ENCODE measurements at places on chromosomes 1 and 21.

GRCh38 chr1:25090707-25091422 lies 141.4 kb downstream of the SYF2 start:
- no peak for DNase-seq

- DNase-seq: peak; percentile 66
Observed at GRCh38 chr1:1079408-1080121, 5.5 kb upstream of the RNF223 start.

DNA sequence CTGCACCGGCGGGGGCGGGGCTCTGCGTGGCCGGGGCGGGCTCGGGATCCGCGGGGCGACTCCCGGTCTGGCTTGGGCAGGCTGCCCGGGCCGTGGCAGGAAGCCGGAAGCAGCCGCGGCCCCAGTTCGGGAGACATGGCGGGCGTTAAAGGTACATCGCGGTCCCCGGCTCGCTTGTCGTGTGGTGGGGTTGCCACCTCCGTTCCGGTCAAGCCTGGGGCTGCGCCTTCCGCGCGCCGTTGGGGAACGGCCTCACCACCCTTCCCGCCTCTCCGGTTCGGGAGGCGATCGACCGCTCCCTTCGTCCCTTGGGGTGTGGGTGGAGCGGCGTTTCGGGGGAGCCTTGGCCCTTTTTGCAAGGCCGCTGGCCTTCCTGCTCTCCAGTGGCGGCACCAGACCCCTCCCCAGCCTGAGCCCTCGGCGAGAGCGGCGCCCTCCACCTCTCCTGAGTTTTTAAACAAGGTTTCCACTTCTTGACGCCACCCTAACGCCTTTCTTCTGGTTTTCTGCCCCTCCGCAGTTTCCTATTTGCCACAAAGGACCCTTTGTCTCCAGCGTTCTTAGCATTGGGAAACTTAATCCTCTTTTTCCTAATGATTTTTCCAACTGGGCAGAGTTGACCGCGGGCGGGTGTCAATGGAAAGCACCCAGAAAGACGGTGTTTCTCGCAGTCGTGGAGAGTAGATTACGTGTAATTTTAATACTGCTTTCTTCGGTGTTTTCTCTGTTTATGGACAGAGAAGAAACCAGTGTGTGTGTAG lies at the start of the genes LEPR and LEPROT:
TSS of gene LEPR (plus strand) at position 79 of the 761 bp plus-strand sequence. CDS start 144,898 bp downstream, outside the sequence.
TSS of gene LEPROT (plus strand) at position 79 of the 761 bp plus-strand sequence. CDS start at position 136, 57 bp downstream.
- peak; percentile 40 for DNase-seq

- no peak for DNase-seq
Observed at GRCh38 chr1:238672262-238672661, 714.1 kb upstream of the CHRM3 start.

GRCh38 chr1:51518586-51519047 lies 449 bp downstream of the EPS15 start:
- DNase-seq: peak; percentile 38

DNA sequence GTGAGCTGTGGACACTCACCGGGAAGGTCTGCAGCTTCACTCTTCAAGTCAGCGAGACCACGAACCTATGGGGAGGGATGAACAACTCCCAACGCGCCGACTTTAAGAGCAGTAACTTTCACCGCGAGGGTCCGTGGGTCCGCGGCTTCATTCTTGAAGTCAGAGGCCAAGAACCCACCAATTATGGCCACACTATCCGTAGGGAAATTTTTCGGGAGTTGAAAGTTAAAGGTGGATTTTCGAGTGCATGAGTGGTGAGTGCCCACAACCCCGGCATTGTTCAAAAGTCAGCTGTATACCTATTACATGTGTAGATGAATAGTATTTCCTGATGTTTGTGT lies 19.7 kb downstream of the EXOC8 start:
- DNase-seq: no peak

GRCh38 chr1:197910120-197910991 lies 6.8 kb upstream of the LHX9 start:
- DNase-seq: no peak

DNA sequence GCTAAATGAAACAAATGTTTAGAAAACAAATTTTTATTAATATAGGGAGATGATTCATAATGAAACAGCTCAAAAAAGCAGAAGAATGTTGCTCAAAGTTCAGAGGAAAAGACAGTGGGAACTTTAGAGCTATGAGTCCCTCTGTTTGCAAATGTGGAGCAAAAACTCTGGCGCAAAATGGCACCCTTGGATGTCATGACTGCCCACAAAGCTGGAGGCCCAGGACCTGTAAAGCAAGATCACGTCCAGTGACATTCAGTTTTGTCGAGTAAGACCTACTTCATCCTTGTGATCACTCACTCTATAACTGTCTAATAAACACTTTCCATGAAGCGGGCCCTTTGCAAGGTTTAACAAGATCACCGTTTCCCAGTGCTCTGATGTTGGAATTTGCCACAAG lies 9.1 kb upstream of the EXO1 start:
- peak; percentile 47 for DNase-seq

- DNase-seq: no peak
Observed at GRCh38 chr1:64948216-64948615, 18.1 kb downstream of the JAK1 start.

DNA sequence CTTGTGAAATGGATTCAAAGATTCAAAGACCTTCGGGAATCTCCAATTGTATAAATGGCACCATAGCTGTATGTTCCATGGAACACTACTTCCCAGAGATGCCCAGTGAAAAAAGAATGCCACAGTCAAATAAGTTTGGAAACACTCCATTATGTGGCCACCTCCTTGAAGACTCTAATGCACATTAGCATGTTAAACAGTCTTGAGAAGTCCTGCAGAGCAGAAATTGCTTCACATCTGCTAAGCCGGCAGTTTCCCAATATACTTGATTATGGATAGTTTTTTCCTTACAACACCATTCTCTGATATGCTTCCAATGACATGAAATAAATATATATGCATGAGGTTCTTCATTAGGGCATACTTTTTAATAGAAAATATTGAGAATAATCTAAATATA lies 12.7 kb upstream of the SELE start:
- no peak for DNase-seq

Data from iris pigment epithelial cell (primary cell).